ENCODE measurements at places on chromosomes 3 and 15.
A peak's percentile ranks its signal among the peaks of the same experiment; 100 is the strongest.

- DNase-seq = no peak
These were observed 5.9 kb downstream of the CGNL1 start for GRCh38 chr15:57382215-57382614.

DNA sequence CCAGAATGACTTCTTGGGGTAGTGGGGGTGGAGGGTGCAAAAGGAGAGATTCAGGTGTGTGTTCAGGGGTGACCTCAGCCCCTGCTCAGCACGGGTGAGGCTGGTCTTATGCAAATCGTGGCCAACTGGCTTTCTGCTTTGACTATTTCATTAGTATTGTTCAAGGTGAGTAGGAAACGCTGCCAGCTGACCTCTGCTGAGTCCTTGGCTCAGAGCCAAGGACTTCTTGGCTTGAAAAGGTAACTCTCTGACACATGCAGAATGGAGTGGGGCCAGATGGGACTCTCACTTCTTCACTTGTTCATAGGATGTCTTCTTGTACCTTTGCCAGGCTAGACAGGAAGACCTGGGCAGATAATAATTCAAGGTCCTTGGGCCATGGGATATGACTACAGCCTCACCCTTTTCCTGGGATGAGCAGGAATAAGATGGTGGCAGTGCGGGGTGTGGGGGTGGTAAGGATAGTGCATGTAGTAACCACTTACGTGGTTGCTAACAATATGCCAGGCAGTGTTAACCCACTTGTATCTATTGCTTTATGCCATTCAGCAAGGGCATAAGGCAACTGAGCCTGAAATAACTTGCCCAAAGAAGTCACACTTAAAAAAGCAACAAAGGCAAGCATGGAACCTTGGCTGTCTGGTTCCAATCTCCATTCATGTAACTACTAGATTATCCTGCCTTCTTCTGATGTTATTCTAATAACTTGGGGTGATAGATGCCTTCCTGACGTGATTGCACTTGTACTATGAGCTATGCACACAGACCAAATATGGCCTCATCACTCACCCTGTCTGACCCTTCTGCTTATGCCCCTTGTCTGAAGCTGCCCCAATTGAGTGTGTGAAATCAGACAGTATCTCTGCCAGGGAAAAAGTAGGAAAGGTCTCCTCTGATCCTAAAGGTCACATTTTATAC is 193.1 kb downstream of the NR1D2 start:
- DNase-seq = no peak

- peak; percentile 21 for DNase-seq
These were observed 40.2 kb upstream of the IDH2 start for GRCh38 chr15:90142216-90143165.

DNA sequence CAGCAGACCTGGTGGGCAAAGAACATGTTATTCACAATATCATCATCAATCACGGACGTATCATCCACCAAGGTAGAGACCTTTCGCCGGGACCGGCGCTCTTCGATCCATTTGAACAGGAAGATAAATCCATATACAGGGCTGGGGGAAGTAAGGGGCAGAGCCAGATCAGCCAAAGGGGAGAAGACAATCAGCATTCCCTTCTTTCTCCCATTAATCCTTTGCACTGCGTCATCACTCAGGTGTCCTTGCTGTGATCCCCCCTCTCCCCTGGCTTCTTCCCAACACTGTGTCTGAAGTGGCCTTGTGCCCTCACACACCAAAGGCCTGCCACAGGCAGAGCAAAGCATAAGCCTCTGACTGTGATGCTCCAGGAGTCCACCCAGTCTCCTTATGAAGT is 36.4 kb downstream of the SEMA3G start:
- no peak for DNase-seq

DNA sequence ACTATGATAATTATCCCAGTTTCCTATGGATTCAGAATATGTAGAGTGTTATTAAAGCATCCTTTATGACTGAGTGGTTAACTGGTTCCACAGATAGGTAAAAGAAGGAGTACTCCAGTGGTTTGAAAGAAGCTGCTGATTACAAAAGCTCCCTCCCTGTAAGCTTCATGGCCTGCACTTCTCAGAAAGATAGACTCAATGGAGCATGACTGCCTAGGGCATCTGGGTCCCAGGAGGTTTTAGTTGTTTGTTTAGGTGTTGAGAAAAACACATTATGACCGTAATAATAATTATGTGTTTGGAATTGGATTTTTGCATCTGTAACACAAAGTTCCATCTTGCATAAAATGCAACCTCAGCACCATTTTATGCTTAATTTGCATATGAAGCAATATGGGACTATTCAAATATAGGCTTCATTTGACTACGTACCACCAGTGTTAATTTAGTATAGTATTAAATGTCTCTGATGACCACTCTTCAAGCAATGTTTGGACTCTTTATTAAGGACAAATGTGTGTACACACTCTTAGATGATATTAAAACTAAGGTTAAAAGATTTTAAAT is 121.1 kb downstream of the ROBO2 start:
- no peak for DNase-seq

GRCh38 chr3:138673641-138674530 is 65.3 kb downstream of the FAIM start:
- no peak for DNase-seq

DNA sequence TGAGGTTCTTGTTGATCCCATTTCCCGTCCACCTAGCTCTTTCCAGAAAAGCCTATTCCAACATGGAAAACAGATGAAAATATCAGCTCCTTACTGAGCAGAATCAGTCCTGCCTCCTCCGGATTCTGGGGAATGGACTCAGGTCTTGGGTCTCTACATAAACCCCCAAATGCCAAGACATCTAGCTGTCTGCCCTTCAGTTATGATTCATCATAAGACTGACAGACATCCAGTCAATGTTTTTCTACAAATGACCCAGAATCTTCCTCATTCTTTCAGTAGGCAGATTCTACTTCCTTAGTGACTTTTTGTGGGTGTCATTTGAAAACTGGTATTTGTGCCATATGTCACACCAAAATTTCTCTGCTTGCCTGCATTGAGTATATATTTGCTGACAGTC is 103.0 kb upstream of the TGFBR2 start:
- DNase-seq = no peak

Measured in stimulated activated CD8-positive, alpha-beta memory T cell treated with anti-CD3 and anti-CD28 coated beads, Interleukin-2, amount 100 ng/mL, for 1 hour (primary cell).